ENCODE measurements at places on chromosomes 12 and 14.
A peak's percentile ranks its signal among the peaks of the same experiment; 100 is the strongest.

DNA sequence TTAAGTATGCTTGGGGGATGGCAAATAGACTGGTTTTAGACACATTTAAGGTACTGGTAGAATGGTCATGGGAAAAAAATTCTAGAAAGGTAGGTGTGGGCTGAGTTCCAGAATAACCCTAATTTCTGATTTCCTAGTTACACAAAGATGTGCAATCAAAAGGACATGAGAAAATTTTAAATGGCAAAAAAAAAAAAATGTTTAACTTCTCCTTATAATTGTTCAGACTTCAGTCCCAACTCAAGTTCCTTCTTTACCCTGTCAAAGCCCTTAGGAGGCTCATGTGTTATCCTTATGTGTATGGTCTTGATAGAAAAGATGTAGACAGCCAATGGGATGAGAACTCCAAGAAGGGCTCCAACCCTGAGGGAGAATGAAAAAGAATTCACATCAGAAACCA, 153.3 kb upstream of the PLEKHG7 start:
- DNase-seq: no peak

- no peak for DNase-seq
Measured at GRCh38 chr12:125110641-125111360, 45.6 kb downstream of the AACS start.

DNA sequence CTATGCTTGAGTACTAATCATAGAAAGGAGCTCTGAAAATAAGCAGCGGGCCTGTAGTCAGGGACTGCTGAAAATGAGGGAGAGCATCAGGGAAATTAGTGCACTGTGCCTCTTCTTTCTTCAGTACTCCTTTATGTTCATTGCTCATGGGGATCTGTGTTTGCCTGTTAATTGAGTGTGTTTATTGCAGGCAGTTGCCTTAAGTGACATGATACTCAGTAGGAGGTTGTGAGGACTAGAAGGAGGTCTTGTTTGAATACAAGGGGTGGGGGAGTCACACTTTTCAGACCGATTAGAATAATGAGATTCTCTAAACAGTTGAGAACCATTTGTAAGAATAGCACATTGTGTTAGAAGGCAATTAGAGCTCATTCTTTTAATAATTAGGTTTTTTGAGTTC, 102.6 kb upstream of the SLCO1C1 start:
- DNase-seq: no peak

DNA sequence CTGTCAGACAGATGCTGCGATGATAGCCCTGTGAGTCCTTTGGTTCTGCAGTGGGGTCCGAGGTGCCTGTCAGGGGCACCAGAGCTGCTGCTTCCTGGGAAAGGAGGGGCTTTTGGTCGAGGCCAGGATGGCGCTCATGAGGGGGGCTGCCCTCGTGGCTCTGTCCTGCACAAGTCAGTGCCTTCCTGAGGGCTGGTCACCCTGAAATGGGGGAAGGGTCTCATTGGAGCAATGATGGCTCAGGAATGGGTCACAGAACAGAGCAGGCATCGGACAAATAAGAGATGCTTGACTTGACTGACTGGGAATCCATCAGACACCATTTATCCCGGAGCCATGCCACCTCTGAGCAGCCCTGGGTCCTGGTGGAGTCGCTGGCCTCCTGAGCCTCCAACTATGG, 121.9 kb downstream of the ADGRD1 start:
- DNase-seq: no peak

GRCh38 chr14:64174922-64175782, 119.0 kb downstream of the ESR2 start:
- no peak for DNase-seq

DNA sequence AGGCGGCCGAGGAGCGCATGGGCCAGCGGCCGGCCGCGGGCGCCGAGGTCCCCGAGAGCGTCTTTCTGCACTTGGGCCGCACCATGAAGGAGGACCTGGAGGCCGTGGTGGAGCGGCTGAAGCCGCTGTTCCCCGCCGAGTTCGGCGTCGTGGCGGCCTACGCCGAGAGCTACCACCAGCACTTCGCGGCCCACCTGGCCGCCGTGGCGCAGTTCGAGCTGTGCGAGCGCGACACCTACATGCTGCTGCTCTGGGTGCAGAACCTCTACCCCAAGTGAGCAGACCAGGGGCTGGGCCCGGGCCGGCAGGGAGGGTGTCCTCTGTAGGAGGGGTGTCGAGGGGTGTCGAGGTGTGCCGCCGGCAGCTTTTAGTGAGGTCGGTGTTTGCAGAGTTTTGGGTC, 4.1 kb downstream of the TNFAIP2 start:
- DNase-seq: no peak

DNA sequence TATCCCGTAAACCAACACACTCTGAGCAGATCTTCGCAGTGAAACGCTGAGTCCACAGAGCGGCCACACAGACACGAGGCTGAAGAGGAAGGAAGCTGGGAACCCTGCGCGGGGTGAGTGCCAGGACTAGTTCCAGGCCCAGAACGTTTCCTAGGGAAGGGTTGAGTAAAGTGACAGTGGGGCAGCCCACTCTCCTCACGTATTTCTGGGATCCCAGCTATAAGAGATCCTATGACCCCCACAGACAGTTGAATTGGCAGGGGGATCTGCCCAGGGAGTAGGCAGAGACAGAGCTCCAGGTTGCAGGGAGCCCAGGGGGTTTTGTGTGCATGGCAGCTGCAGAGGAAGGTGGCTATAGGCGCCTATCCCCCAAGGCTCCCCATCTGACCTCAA, 51.1 kb downstream of the GTF2A1 start:
- DNase-seq: no peak

DNA sequence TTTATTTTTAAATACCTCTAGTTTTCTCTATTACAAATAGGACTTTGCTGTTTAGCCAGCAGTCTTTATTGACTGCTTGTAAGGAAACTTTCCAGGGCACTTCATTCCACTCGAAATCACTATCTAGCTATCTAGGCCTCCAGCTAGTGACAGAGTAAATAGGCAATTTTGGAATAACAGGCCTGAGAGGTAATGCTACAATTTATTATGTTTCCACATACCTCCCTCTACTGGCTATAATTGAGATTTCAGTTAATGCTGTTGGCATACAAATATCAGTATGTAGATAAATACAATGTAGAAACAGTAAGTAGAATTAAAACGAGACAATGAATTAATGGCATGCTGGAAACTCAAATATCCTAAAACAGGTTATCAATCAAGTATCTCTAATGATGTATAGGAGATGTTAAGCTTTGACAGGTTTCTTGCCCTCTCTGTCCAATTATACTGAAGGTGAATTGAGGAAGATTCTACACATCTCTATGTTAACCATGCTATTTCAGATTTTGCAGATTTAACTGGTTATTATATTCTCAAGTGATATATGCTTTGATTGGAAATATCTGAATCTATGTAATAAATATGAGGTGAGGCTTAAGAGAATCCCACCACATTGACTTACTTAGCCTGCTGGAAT, 7.2 kb downstream of the DTD2 start:
- DNase-seq: no peak

- DNase-seq: no peak
Measured at GRCh38 chr14:96538990-96539317, 36.8 kb downstream of the PAPOLA start.

GRCh38 chr14:54691525-54692283, 124.8 kb downstream of the SAMD4A start:
- DNase-seq: no peak

- peak; percentile 60 for DNase-seq
Measured at GRCh38 chr12:130796985-130797686, 41.9 kb downstream of the STX2 start.
